Stimulated activated CD4-positive, alpha-beta T cell treated with anti-CD3 and anti-CD28 coated beads, Interleukin-1b, Interleukin-23, amount 100 ng/mL, for 24 hours (primary cell): ENCODE measurements at places on chromosomes 5 and 9.

GRCh38 chr5:139646111-139646510 lies 2.0 kb upstream of the CXXC5 start:
- DNase-seq, result no peak

- no peak for DNase-seq
Measured at GRCh38 chr9:110886832-110887231, 151.4 kb downstream of the LPAR1 start.

GRCh38 chr9:25724424-25724823 lies 46.2 kb upstream of the TUSC1 start:
- DNase-seq, result no peak

GRCh38 chr5:59238126-59238902 lies 655.2 kb downstream of the PDE4D start:
- DNase-seq, result no peak

DNA sequence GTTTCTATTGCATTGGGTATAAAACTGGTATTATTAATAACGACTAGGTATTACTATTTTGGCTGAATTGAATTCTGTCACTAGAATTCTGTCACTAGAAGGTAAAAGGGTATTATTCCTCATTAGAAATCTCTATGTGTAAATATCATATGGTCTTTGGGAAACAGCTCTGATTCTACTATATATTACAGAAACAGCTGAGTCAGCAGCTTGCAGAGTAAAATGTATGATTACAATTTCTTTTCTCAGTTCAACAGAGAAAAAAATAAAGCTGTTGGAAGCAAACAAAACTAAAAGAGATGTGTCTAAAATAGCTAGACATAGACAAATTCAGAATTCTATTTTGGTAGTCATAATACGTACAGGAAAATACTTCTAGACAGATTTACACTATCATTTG lies 48.5 kb downstream of the HAPLN1 start:
- DNase-seq, result no peak

- DNase-seq, result no peak
Measured at GRCh38 chr5:97600486-97600885, 417.4 kb upstream of the RIOK2 start.
